HT-29 (cell line): ENCODE measurements at places on chromosomes 7 and 10. TPM values are rescaled to one million over a fixed set of nuclear protein-coding genes. Genes with fewer than 3 reads are reported as not detected.

Gene PLEKHS1
- 0.55 TPM in 1 of 2 replicates, not detected in the other for total RNA-seq

Gene HILPDA
- 23.5 and 27.8 TPM in 2 replicates for total RNA-seq

- DNase-seq = no peak
These were observed at the start of gene CALHM1 for GRCh38 chr10:103458720-103459119. Gene CALHM1 (minus strand): TSS chr10:103458900. CDS start chr10:103458751, 149 bp downstream.

GRCh38 chr7:71165708-71166107 lies 33.8 kb downstream of the GALNT17 start:
- no peak for DNase-seq

- no peak for DNase-seq
These were observed 264.7 kb downstream of the DNAJB6 start for GRCh38 chr7:157601530-157601929.

DNA sequence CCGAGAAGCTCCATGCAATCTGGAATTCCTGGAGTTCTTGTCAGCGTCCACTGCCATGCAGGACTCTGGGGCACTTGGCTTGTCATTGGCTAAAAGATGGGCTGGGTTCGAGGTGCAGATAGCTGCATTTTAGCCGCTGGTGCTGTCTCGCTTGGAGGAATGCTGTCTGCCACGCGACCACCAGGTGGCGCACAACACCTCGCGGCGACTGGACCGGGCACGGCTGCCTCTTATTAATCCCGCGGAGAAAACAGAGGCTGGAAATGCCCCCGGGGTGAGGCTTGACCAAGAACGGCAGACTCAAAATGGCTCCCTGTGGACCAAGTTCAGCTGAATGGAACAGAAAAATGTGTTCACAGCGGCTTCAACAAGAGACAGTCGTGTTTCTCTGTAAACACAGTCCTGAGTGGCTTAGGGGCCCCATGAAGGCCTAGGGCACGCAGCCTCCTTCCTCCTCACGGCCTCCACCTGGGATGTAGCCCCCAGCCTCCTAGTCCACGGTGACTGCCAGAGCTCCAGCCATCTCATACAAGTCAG lies 46.2 kb downstream of the AOC1 start:
- DNase-seq = peak; percentile 83

Gene HMX2
- not detected in 2 replicates for total RNA-seq

DNA sequence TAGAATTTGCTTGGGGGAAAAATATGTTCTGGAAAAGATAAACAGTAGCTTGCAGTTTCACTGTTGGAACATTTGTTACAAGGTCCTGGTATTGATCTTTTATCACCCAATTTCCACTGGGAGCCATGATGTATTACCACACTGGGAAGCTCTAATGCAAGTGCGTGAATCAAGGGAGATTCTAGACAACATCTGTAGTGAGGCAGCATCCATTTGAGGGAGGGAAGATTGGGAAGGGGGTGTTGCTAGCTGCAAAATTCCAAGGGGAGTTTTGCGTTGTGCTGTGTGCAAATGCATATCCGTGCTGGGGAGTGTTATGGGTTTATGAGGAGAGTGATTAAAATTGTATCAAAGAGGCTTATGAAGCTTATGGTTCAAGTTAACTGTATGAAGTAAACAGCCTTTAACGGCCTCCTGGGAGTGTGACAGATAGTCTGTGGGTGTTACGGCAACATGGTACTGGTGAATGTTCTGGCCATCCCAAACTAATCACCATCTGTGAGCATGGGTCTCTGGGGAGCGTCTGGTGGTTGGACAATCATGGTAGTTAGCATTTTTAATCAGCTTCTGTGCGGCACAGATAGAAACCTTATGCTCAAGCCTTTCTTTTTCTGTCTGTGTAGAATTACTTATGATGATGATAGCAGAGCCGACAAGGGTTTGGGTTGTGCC lies 601.9 kb upstream of the GALNT17 start:
- no peak for DNase-seq

- DNase-seq = no peak
These were observed 128.4 kb downstream of the NRBF2 start for GRCh38 chr10:63261496-63261895.

DNA sequence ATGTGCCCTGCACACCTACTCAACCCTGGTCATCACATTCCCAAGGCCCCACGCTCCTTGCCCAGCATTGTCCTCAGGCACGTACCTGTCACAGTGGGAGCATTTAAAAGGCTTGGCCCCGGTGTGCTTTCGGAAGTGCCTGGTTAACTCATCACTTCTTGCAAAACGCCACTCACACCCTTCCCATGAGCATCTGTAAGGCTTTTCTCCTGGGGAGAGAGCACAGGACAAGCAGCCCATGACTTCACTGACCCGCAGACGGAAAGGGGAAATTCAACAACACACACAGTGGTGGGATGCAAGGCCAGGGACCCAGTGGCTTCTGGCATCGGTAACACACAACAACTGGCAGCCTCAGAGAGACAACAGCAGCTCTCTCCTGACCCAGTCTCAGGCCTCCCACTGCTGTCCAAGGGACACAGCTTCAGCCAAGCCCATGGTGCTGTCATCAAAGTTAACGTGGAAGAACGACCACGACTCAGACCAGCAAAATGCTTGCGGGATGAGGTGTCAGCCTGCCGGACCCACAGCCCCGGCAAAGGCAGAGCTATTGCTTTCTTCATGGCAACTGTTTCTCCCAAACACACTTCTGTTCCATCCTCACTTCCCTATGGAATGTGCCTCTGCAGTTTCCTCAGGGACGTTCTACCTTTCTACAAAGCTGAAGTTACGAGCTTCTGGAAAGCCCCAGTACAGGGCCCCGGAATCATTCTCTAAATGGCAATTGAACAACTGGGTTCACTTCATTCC lies 4.8 kb downstream of the KLF6 start:
- peak; percentile 50 for DNase-seq

- no peak for DNase-seq
These were observed 20.2 kb downstream of the CREB3L2 start for GRCh38 chr7:137981668-137982067.

Gene FGFBP3
- 0.92 and 0.94 TPM in 2 replicates for total RNA-seq

GRCh38 chr7:64463636-64464375 lies 99.1 kb downstream of the ZNF680 start:
- no peak for DNase-seq

DNA sequence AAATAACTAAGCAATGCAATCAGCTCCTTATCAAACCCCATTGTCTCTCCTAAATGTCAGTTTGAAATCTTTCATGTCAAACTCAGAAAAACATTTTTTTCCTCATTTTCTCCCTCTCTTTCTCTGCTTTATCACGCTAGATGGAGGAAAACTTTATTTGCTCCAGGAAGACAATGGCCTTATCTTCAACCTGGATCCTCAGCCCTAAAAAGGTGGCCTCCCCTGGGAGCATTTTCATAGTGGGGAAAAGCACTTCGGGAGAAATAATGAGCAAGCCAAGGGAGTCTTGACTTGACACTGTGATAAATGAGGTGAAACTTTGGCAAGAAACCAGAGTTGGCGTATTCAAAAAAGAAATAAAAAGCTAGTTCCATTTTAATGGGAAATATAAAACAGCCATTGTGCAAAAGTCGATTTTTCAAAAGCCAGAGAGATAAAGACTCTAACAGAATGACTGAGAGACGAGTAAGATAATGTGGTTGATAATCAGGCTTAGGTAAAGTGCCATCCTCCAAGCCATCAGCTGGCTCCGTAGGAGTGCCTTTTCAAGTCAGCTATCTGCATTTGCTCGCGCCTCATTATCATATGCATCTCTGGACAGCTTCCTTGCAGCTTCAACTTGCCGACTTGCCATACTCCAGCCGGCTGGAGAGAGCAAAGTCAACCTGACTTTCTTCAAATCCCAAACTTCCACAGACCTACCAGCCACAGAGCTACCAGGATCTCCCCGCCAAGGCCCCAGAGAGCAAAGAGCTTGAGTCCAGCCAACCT lies 19.9 kb downstream of the HABP2 start:
- no peak for DNase-seq

DNA sequence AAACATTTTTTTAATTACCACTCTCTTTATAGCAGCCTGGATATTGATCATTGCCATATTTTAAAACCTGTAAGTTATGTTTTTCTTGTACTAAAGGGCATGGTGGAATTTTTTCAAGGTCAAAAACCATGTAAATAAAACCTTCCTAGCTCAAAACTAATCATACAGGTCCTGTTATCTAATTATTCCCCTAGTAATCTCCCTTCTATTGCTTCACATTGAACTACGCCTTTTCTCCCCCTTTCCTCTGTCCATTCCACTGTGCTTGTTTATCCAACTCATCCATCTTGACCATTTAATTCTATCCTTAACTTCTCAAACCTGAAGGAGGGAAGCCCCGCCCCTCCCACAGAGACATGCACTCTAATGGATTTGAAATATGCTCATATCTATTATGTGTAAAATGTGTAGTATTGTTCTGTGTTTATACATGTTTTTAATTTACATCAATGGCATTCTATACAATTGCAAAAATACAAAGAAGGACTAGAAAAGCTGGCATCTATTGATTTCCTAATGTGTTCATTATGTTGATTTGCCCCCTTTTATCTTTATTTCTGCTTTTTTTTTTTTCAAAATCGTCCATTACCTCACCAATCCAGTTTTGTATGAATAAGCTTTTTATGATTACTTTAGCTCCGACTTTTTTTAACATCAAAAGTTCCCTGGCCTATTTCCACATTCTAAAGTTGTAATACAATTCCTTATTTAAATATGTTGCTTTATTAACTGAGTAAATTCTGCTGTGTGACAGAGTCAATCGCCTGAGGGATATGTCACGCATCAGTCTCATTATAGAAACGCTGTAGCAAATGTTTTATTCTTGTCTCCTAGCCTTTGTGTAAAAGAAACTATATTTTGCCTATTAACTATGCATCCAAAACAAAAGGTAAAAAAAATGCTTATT lies 61.0 kb downstream of the MET start:
- DNase-seq = no peak

Gene ANKRD2
- total RNA-seq = 0.23 TPM in 1 of 2 replicates, not detected in the other

- DNase-seq = no peak
These were observed 55.3 kb downstream of the TEX36 start for GRCh38 chr10:125627646-125628045.

- DNase-seq = no peak
These were observed 2.5 kb downstream of the VSTM2A start for GRCh38 chr7:54544527-54545240.

Gene POU6F2
- total RNA-seq = not detected in 2 replicates

Gene UPK3B
- 96.8 and 102 TPM in 2 replicates for total RNA-seq

DNA sequence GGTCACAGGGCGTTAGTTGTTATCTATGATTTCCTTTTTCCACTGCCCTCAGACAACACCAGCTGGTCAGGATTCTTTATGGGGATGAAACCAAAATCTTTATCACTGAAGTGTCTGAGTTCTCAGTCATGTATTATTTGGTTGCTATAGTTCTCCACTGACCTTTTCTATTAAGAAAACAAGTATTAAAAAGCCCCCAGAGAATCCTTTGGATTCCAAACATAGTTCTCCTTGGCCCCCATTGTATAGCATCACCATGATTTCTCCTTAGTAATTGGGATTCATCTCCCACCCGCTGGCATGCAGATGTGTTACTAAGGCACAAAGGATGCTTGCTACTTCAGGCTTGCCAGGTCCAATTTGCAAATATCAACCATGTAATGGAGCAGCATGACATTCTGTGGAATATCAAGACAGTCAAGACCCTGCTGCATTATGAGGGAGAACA lies 94.3 kb downstream of the IQUB start:
- no peak for DNase-seq

DNA sequence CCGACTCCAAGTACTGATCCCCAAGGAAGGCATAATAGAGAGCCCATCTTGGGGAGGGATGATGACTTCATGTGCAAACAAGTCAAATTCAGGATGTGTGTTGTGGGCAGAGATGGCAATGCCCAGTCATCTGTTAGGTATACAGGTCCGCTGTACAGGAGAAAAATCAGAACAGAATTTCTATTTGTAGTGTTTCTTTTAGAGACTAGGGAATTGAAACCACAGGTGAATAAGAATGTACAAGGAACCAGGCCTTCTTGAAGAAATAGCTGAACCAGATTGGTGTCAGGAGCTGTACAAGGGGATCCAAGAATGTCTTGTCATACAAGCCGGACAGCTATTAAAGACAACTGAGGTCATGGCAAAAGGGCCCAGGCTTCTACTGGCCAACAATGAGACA lies 147.9 kb downstream of the PFKFB3 start:
- DNase-seq = no peak

Gene RARRES2
- 10.5 and 12.6 TPM in 2 replicates for total RNA-seq
